ENCODE measurements at places on chromosomes 11 and 22. TPM values are rescaled to one million over a fixed set of nuclear protein-coding genes. Genes with fewer than 3 reads are reported as not detected.
A peak's percentile ranks its signal among the peaks of the same experiment; 100 is the strongest.

Gene OR52A1
- total RNA-seq, result not detected

Gene GAL3ST1
- total RNA-seq, result 1.8 TPM

Gene SLC22A25
- total RNA-seq, result not detected

Gene HBG1
- total RNA-seq, result not detected

Gene ST13
- total RNA-seq, result 196 TPM

Gene OR2AT4
- total RNA-seq, result not detected

Gene THRSP
- not detected for total RNA-seq

Gene POU2AF2
- total RNA-seq, result not detected

GRCh38 chr11:10591741-10592140 is 23.3 kb upstream of the LYVE1 start:
- DNase-seq, result no peak

DNA sequence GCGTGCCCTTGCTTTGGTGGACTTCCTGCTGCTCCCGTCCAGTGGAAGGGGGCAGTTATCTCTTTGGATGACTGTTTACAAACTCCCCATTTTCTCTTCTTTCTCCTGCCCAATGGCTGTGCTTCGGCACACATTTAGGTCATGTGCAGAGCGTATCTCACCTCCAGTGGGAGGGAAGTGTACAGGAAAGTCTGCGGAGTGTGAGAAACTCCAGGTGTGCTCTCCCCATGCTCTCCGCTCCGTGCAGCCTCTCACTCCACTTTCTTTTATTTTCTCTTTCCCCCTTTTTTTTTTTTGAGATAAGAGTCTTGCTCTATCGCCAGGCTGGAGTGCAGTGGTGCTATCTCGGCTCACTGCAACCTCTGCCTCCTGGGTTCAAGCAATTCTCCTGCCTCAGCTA is 11.9 kb upstream of the TEF start:
- DNase-seq, result no peak

DNA sequence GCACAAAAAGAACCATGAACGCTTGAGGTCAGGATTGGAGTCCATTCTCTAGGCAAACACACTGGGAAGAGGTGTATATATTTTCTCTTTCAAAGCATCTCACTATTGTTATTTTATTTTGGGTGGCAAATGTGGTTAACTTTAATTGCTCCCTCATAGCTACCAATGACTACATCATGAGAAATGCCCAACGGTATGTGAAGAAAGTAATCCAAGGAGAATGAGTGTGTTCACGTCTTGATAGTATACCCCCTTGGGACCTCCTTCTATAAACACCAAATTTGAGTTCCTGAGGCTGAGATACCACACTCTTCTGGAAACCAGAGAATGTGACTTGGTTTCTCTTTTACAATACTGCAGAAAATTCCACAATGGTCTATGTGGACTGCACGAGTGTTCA is 15.8 kb downstream of the OR8D1 start:
- DNase-seq, result no peak

GRCh38 chr11:10511181-10511621 is 29.8 kb downstream of the RNF141 start:
- no peak for DNase-seq

DNA sequence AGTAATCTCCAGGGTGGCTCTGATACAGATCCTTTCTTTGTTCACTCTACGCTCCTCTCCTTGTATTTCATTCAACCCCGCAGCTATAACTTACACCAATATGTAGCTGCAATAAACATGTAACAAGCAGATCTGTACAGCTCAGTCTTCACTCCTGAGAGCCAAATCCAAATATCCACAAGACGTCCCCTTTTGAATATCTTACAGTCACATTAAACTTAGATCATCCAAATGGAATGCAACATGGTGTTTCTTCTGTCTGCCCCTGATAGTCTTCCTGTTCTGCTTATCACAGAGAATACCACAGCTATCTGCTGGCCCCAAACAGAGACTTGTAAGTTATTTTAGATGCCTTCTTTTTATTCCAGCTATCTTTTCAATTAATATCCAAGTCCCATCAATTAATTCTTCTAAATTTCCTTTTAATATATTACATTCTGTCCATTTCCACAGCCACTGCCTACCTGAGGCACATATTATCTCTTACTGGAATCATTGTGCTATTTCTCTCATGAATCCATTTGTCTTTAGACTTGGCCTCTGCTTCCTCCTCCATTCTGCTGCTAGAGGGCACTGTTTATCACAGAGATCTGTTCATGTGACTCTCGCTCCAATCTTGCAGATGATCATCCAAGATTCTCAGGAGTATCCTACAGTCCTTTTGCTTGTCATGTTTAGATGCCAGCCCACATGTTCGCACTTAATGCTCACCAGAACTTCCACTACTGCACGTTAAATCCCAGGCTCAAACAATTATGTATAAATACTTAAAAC is 908.6 kb downstream of the NTM start:
- DNase-seq, result no peak

DNA sequence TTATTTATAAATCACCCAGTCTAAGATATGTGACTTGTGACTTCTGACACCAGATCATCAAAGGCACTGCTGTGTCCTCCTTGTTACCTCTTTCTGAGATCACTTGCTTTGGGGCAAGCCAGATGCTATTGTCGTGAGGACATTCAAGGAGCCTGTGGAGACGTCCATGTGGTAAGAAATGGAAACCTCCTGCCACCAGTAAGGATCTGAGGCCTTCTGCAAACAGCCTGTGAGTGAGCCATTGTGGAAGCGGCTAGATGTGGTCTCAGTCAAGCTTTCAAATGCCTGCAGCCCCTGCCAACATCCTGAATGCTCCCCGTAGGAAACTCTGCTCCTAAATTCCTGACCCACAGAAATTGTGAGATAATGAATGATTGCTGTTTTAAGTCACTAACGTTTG is 11.7 kb upstream of the RDX start:
- no peak for DNase-seq

DNA sequence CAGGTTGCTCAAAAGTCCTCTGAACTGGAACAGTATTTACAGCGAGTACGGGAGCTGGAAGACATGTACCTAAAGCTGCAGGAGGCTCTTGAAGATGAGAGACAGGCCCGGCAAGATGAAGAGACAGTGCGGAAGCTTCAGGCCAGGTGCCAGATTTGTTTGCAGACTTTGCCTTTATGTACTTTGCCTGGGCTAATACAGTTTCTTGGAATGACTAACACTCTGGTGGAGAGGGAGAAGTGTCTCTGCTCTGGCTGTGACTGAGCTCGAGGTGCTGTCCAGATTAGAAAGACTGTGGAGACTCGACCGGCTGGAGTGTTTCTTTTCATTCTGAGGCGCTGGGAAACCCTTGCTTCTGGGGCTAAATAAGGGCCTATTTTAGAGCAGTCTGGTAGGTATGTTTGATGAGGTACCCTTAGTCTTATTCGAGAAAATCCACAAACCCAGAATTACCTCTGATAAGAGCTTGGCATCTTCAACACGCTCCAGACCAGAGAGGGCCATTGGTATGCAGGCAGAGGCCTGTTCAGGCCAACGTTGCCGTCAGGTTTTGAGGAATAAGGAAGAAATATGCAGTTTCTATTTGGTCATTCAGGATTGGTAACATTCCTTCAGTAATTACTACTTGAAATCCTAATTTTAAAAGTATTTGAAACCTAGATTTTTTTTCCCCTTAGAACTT is 76.5 kb downstream of the SWAP70 start:
- DNase-seq, result no peak

DNA sequence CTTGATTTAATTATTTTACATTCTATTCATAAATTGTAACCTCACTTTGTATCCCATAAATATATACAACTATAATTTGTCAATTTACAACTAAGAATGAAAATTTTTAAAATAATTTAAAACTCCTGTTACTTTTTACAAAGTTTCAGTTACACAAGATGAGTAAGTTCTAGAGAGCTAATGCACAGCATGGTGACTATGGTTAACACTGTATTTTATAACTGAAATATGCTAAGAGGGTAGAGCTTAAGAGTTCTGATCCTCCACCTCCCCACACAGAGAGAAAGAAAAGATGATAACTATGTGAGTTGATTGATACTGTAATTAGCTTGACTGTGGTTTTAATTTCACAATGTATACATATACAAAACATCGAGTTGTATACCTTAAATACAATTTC is 412.5 kb upstream of the DDI1 start:
- no peak for DNase-seq

DNA sequence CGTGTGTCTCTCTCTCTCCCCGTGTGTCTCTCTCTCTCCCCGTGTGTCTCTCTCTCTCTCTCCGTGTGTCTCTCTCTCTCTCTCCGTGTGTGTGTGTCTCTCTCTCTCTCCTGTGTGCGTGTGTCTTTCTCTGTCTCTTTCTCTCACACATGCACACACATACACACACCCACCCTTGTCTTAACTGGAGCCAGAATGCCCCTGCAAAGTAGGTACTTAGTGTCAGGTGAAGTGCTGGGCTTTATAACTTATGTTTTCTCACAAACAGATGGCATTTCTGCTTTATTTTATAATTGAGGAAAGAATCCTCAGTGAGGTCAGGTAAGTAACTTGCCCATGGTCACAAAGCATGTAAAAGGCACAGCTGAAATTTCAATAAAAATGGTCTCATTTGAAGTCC is 106.0 kb downstream of the CSNK2A3 start:
- DNase-seq, result no peak

GRCh38 chr11:70582886-70583641 is 184.7 kb downstream of the CTTN start:
- peak; percentile 15 for DNase-seq

DNA sequence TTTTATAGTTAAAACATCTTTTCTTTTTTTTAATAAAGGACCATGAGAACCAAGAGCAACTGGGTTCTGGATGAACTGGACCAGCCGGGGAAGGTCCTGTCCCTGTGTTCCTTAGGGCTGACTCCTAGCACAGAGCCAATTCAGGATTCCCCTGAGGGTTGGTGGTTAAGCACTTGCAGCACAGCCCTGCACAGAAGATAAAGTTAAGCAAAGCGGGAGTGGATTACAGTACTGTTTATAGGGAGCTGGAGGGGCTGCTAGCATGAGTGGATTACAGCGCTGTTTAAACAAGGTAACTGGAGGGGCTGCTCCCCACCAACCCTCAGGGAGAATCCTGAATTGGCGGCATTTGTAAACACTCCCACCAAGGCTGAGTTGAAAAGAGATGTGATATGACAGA is 90.6 kb downstream of the CELSR1 start:
- DNase-seq, result no peak

DNA sequence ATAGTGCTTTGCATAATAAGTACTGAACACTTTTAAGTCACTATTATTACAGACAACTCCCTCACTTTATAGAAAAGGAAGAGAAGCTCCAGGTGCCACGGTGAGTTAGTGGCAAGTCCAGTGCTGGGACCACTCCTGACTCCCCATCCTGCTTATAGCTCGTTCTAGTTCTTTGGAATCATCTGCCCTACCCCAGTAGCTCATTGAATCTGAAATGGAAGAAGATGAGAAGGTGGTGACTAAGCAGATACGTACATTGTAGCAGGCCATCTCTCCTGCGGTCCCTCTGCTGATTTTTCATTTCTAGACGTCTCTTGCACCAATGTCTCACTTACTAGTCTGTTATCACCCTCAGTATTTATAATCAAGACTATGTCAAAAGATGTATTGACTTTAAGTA is 21.6 kb downstream of the MMP20 start:
- no peak for DNase-seq

DNA sequence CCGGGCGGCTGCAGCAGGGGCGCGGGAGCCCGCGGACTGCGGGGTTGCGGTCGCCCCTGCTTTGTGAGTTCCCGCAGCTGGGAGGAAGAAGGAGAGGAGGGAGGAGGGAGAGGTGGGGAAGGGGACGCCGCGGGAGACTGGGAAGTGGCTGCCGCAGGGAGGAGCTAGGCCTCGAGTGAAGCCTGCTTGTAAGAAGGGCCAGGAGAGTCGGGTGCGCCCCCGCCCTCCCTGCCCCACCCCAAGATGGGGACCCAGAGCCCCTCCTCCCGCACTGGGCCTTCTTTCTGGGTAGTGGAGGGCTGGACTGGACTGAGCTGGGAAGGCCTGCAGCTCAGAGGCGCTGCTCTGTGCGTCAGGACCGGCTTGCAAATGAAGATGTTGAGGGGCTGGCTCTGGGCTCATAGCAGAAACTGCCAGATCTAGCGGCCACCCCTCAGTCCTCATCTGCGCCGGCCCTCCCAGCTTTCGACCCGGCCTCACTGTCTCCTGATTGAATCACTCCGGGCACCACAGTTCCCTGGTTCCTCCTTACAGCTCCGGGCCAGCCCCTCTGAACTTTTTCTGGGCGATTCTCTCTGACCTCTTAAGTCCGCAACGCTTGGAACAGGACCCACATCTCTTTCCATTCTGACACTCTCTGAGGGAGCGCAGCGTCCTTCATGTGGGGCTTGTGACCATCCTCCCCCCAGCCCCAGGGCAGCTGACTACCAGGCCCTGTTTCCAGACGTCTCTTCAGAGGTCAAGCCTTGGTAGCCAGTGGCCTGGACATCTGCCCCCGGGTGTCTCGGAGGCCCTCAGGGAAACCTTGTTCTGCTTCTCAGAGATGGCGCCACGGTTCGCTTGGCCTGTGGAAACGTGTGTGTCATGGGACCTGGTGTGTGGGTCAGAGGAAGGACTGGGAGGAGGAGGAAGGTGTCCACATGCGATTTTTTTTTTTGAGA is 21.9 kb downstream of the SERPINH1 start:
- DNase-seq, result peak; percentile 76

- DNase-seq, result no peak
Measured at GRCh38 chr22:36860017-36860416, 789 bp upstream of the NCF4 start.

GRCh38 chr11:68687986-68688385 is 3.6 kb downstream of the GAL start:
- DNase-seq, result peak; percentile 10

GRCh38 chr11:68989936-68990606 is 9.3 kb upstream of the MRGPRD start:
- DNase-seq, result no peak

DNA sequence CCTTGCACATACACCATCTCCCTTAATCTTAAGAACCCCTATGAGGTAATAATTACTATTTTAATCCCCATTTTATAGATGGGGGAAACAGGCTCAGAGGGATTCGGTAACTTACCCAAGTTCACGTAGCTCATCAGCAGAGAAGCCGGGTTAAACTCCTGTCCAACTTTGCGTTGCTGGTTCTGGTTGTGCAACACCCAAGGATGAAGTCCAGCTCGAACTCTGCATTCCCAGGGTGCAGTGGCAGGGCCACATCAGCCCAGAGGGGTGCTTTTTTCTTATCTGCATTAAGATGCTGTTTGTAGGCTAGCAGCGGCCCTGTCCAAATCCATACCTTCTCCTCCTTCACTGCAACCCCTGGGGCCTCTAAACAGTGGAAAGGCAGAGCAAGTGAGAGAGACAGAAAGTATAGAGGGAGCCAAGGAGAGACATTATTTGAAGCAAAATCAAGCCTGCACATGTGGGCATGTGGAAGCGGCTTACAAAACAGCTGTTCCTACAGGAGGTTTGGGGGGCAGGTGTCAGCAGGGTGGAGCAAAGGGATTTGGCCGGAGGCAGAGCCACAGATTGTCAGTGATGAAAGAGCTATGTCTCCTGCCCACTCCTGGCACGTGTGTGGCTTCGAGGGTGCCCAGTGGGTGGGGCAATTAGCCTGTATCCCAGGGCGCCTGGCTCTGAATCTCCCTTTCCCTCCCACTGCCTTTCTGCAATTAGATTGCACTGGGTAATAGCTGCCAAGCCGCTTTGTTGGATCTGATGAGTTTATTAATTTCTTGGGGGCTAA is 129.5 kb upstream of the TBCEL start:
- DNase-seq, result no peak

Data from glutamatergic neuron (in vitro differentiated cells).